Activated T-cell treated with anti-CD3 and anti-CD28 coated beads, Interleukin-2, amount 50 U/mL, for 4 hours (primary cell): ENCODE measurements at places on chromosomes 1 and 21.

DNA sequence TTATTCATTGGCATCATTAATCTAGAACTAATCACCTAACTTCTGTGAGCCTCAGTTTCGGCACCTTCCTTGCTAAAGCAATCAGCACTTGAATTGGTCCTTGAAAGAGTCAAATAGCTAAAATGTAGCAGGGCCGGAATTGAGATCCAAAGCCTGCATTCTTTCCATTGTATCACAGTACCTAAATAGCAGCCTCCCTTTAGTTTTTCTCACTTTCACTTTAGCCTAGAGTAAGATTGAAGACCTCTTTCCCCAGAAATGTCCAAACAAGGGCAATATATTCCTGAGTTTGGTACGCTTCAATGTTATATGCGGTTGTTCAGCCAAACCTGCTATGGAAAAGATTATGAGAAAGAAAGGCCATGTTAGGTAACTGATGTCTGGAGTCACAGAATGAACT is 121.9 kb upstream of the BMP8A start:
- DNase-seq: no peak

- no peak for DNase-seq
These were observed 20.4 kb downstream of the C4BPA start for GRCh38 chr1:207124389-207124788.

DNA sequence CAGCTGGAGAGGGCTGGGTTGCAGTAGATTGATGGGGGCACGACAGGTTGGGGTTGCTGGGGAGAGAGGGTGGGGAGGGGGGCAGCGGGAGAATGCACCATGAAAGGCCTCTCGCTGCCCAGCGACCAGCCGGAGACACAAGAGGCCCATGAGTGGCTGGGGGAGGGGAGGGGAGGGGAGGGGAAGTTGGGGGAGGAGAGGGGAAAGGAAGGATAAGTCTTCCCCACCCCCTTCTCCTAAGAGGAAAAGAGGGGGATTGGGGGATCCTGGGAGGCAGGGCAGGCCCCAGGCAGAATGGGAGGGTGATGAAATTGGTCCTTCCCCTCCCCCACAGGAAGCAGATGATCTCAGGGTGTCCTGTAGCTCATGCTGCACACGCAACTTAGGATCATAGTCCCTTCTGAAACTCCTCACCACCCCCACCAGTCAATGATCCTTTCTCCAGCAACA is 45.7 kb downstream of the PAX7 start:
- DNase-seq: no peak

- no peak for DNase-seq
These were observed 3.3 kb downstream of the GLIS1 start for GRCh38 chr1:53735681-53736080.

DNA sequence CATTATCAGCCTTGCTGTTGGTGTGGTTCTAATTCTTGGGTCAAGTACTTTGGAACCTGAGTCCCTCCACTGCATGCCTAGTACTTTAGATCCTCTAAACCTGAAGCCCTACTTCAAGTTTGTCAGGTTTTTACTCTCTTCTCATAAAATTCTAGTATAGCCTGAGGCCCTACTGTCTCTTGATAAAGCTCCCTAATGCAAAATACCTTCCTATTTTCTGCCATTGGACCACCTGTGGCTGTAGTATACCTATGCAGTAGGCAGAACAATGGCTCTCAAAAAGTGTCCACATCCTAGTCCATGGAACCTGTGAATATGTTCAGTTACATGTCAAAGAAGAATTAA is 47.5 kb upstream of the NEK7 start:
- no peak for DNase-seq

GRCh38 chr1:160726114-160726497 is 12.9 kb upstream of the SLAMF7 start:
- no peak for DNase-seq

DNA sequence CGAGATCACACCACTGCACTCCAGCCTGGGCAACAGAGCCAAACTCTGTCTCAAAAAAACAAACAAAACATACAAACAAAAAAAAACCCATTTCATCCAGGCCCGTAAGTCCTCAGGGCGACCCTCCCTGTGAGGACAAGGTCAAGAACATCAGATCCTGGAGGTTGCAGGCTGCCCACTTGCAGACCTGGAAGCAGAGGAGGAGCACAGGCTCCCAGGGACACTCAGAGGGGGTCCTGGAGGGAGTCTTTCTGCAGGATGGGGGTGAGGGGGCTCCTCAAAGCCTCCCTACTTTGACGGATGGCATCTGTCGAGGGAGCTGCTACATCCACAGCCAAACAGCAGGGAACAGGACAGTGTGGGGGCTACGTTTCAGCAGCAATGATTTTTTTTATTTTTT is 47.2 kb downstream of the RIPK4 start:
- no peak for DNase-seq

GRCh38 chr1:203326830-203327683 is 21.7 kb downstream of the BTG2 start:
- DNase-seq: peak; percentile 93

DNA sequence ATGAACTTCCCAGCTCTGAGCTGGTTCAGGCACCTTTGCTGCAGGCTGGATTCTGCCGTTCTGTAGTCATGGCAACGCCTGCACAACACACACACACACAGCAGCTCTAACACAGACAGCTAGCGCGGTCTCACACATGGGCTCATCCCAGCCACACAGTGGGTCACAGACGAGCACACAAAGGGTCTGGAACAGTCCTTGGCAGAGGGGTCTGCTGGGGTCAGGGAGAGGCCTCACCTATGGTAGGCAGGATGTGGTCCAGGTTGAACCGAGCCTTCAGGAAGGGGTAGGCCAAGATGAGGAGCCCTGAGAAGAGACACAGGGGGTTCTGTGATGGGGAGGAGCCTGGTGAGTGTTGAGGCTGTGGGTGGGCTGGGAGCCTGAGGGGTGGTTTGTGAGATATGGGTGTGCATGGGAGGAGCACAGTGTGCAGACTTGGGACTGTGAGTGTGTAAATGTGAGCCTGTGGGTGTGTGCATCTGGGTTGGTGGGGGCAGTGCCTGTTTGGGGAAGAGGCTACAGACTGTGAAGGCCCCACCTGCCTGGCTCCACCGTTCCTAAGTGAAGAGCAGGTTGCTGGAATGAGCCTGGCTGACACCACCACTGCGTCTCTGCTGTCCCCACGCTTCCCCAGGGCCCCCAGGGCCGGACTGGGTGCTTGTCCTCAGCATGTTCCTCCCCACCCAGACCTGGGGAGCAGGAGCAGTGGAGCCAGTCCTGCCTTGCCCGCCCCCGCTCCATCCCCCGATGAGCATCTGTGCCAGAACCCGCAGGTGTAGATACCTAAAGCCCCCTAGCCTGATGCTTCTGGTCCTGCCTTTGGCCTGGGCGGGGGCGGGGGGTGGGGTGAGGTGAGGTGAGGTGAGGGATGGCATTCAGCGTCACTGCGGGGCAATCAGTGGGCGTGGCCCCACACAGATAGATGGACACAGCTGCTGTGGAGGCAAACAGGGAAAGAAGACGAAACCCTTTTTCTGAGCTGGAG is 1.5 kb downstream of the KNCN start:
- DNase-seq: no peak

DNA sequence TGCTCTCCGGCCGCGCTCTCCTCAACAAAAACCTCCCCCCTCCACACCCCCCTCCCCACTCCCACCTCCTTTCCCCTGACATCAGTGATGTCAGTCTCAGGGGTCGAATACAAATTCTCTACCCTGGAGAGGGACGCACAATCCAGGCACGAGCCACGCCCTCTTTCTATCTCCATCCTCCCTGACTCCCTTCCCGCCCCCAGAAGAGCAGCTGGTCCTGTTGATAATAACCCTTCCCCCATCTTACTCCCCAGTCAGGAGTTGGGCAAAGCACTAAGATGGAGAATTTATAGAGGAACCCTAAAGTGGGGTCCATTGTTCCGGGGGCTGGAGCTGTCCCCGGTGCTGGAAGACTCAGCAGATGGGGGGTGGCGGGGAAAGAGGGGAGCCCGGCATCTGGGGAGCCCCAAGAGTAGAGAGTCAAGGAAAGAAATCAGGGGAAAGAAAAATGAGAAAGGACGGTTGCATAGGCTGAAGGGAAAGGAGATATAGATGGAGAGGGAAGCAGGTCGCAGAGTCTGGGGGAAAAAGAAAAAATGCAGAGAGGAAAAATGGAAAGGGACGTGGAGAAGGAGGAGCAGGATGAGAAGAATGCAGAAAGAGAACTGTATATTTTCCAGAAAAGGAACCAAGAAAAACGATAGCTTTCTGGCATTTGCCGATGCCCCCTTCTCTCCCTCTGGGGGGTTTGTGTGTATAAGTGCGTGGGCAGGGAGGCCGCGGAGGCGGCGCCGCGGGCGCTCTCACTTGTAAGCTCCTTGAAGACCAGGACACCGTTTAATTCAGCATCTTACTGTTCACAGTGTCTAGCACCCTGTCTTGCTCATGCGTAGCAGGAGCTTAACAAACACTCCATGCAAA is at the start of gene CELF3:
Gene CELF3 (minus strand): TSS at position 33 of the 861 bp plus-strand sequence. CDS start 783 bp downstream, outside the sequence.
- no peak for DNase-seq

- no peak for DNase-seq
These were observed 15.8 kb downstream of the ADGRB2 start for GRCh38 chr1:31748365-31748764.

GRCh38 chr21:34670962-34671348 is 2.2 kb downstream of the CLIC6 start:
- no peak for DNase-seq

- no peak for DNase-seq
These were observed 134.0 kb upstream of the DPYD start for GRCh38 chr1:98054786-98055185.

DNA sequence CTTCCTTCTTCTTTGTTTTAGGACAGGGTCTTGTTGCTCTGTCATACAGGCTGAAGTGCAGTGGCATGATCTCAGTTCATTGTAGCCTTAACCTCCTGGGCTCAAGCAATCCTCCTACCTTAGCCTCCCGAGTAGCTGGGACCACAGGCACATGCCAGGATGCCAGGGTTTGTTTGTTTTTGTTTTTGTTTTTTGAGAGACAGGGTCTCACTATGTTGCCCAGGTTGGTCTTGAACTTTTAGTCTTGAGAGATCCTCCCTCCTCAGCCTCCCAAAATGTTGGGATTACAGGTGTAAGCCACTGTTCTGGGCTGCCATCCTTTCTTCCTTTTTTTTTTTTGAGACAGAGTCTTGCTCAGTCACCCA is 56.5 kb upstream of the SLC45A1 start:
- DNase-seq: no peak

- no peak for DNase-seq
These were observed 316.9 kb upstream of the CXADR start for GRCh38 chr21:17195976-17196375.

- DNase-seq: no peak
These were observed 65.6 kb downstream of the RGL1 start for GRCh38 chr1:183870351-183871077.

DNA sequence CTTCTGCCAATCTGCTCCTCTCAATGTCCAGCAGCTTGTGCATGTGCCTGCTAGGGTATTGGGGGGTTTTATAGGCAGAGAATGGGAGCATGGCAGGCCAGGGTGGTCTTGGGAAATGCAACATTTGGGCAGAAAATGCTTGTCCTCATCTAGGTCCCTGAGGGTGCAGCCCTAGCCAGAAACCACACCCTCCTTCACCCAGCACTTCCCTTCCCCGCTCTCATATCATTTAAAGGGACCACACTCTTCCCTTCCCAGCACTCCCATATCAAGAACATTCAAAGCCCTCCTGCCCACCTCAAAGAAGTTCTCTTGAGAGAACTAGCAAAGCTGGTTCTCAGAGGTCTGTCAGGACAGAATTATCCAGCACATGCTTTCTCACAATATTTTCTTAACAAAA is 62.1 kb downstream of the HSD3B1 start:
- no peak for DNase-seq

- no peak for DNase-seq
These were observed 1.2 kb upstream of the CAMTA1 start for GRCh38 chr1:6783936-6784559.

GRCh38 chr1:31837451-31838158 is 21.8 kb upstream of the SPOCD1 start:
- no peak for DNase-seq

DNA sequence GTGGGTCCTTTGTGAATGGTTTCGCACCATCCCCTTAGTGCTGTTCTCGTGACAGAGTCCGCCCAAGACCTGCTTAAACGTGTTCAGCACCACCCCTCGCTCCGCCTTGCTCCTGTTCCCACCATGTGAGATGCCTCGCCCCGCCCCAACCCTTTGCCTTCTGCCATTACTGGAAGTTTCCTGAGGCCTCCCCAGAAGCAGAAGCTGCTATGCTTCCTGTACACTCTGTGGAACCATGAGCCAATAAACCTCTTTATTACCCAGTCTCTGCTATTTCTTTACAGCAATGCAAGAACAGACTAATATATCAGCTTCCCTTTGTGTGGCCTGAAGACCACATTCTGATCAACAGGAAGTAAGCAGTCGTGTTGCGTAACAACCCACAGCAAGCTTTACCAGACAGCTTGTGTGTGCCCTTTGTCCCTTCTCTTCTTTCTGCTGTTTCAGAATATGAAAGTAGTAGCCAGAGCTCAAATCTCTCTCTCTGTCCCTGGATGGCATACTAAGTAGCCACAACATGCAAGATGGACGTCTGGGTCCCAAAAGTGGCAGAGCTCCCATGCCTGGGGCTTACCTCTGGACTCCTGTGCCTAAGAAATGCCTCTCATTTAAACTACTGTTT is 14.1 kb downstream of the HENMT1 start:
- peak; percentile 64 for DNase-seq

DNA sequence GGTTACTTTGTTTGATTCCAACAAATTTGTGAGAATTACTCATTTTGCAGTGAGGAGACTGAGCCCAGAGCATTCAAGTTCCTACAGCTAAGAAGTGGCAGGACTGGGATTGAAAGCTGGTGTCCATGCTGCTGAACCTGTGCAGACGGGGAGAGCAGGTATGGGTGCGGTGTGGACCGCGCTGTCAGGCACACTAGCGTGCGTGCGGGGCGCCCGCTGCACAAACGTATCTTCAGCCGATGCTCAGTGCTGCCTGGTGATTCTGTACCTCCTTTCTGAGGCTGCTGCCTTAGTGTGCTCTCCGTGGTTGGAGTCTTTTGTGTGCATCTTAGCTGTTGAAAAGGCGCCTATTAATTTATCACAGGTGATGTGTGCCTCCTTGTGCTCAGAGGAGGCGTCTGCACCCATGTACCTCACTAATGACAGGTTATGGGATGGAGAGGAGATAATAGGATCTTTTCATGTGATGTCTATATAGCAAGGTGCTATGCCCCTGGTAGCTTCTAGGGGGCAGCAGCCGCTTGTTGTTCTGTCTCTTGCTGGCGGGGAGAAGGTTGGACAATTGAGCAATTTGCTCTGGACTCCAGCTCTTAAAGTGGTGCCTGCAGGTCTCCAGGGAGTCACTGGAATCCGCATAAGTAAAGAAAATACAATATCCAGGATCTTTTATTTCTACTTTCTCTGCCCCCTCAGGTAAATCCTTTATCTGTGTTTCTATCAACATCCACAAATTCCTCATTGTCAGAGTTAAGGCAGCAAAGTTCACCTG is 32.5 kb downstream of the PEX14 start:
- peak; percentile 49 for DNase-seq
